ENCODE measurements at places on chromosomes 2 and 18.
A peak's percentile ranks its signal among the peaks of the same experiment; 100 is the strongest.

DNA sequence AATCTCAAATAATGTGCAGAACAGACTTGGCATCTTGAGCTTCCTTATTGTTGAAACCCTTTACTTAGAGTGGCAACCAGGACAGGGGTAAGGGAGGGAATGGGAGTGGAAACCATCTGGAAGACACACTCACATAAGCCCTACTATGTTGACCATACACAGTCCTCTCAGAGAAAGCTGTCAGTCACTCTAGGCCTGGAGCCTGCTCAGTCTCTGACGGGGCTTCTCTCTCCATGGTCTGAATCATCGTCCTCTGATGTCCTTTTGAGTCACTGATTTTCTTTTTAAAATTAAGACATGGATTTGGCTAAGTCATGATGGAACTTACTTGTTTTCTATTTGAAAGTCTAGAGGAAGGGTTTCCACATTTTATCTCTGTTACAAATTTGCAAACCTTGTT is 74.0 kb downstream of the MYO1B start:
- no peak for DNase-seq

DNA sequence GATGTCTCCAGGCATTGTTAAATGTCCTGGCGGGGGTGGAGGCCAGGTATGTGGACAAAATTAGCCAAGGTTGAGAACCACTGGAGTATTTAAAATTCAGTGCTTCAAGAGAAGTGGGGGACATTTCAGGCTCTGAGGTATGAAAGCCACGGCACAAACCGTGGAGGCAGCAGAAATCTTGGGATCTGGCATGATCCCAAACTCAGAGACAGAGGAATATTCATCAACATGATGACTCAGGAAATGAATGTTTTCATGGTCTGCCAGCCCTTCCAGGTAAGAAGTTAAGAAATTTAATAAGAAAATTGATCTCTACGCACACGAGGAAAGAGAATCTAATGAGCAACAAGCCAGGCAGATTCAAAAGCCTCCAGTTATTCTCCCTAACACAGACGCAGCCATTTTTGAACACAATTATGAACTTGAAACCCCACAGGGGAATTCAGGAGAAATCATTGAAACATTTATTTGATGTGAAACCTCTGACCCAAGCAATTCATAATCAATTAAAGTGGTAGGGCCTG is 11.3 kb upstream of the GRP start:
- DNase-seq = no peak

- DNase-seq = no peak
These were observed 3.1 kb upstream of the GPR17 start for GRCh38 chr2:127642706-127643438.

GRCh38 chr2:67186871-67187270 is 210.3 kb upstream of the ETAA1 start:
- DNase-seq = no peak

GRCh38 chr2:131801210-131801744 is 273.6 kb downstream of the CCDC74A start:
- DNase-seq = no peak

DNA sequence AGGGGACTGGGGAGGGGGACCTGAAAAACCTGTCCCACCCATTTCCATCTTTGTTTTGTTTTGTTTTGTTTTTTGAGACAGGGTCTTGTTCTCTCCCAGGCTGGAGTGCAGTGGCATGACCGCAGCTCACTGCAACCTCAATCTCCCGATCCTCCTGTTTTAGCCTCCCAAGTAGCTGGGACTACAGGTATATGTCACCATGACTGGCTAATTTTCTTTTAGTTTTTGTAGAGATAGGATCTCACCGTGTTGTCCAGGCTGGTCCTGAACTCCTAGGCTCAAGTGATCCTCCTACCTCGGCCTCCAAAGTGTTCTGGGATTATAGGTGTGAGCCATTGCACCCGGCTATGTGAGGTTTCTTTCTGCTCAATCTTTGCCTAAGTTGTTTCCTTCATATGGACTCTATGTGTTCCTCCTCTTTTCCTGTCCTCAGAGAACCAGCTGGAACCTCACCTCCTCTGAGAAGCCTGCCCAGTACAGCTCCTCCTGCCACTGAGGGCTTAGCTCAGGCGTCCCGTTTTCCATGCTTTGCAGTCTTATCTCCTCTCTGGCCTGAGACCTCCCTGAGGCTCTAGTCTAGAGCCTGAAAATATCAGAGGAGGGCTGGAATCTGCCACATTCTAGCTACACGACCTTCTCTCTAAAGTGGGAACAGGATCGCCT is 74.8 kb downstream of the HS1BP3 start:
- DNase-seq = no peak

GRCh38 chr2:133476931-133477615 is 91.2 kb downstream of the NCKAP5 start:
- DNase-seq = no peak

DNA sequence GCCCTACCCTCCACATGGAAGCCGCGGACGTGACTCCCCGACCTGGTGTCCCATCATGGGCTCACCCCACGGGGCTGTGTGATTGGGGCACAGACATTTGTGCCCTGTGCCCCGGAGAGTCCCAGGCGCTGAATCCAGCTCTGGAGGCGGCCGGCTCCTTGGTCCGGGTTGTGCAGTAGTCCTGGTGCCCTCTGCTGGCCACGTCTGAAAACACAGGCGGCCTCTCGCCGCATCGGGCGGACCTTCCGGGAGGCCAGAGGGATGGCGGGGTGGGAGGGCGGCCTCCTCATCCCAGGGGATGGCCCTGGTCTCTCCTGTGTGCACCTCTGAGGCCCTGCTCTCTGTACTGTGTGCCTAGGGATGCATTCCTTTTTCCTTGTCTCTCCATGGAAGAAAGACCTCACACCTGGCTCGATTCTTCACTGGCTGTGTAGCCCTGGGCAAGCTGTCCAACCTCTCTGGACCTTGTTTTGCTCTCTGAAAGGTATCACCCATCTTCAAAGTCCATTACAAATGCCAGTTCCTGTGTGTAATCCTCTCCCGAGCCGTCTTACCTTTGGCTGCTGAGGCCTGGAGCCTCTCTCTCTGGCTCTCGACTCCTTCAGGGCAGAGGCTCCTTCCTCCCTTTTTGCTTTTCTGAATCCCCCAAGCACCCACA is 27.6 kb downstream of the CELF4 start:
- peak; percentile 48 for DNase-seq

DNA sequence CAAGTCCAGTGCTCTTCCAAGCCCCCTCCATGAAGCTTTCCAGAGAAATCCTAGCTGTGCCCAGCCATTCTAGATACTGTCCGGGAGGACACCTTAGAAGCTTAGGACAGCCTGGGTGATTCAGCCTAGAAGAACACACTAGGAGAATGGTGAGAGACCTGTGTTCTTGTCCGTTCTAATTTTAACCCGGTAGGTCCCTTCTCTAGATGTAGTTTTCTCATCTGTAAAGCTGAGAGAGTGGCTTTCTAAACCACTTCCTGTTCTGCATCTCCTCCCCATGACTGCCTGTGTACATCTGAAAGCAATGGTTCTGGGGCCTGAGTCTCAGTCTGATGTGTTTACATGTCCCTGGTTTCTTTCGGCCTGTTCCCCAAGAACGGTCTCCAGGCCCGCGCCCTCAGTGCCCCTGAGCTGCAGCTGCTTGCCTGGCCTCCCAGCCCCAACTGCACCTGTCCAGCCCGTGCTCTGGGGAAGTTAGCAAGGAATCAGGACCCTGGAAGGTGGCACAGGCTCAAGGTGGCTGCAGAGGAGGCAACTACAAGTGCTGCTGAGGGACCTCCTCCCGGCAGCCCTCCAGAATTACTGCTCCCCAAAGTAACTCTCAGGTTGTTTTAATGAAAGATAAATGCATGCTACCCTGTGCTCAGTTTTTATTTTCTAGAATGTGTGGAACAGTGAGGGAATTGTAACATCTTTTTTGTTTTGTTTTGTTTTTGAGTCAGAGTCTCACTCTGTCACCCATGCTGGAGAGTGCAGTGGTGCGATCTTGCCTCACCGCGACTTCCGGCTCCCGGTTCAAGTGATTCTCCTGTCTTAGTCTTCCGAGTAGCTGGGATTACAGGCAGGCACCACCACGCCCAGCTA is 105.9 kb downstream of the LBH start:
- DNase-seq = no peak

- DNase-seq = no peak
These were observed 43.0 kb downstream of the PTPN2 start for GRCh38 chr18:12841070-12841469.

DNA sequence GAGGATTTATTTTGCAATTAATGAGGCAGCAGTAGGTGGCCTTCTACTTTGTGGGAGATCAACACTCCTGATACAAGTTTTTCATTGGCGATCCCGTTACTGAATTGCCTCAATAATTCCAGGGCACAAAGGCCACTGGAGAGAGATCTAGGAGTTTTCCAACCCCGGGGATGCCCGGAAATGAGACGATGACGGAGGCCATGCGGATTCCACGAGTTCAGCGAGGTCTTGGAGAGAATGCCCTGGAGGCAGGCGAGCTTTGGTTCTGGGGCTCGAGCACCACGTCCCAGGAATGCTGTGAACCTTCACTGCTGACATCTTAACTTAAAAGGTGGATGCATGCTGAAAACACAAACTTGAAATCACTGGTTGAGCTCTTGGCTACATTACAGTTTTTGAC is 74.2 kb downstream of the LDLRAD4 start:
- DNase-seq = no peak

DNA sequence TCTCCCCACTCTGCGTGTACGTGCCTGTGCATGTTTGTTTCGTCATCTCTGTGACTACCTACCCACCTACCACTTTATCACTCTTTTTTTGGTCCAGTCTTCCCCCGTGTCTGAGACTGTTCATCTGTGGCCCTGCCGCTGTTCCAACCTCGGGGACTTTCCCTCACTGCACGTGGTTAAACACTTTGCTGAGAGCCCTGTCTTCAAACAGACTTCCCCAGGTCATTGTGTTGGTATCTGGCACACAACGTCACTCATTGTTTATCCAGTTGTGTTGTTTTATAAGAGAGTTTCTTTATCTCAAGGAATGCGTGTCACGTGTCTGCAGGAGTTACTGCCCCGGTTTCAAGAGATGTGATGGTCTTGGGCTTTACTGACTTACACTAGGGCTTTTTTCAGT is 262.0 kb upstream of the RASGRP3 start:
- no peak for DNase-seq

- DNase-seq = no peak
These were observed 197.6 kb upstream of the SP5 start for GRCh38 chr2:170517538-170517937.

DNA sequence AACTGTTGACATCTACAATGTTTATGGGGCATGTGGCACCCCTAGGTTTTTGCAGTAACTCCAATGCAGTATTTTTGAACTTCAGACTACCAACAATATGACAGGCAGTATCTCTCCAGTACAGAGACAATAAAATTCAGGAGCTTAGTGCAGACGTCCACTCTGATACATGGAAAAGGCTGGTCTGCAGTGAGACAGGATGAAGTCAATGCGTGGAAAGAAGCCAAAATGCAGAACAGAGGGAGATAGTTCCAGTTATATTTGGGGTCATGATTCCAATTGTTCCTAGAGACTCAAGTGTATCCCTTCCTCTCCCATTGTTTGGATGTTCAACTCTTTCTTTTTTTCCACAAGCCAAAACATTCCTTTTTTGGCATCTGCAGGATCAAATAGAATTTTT is 18.7 kb upstream of the SMAD2 start:
- no peak for DNase-seq

DNA sequence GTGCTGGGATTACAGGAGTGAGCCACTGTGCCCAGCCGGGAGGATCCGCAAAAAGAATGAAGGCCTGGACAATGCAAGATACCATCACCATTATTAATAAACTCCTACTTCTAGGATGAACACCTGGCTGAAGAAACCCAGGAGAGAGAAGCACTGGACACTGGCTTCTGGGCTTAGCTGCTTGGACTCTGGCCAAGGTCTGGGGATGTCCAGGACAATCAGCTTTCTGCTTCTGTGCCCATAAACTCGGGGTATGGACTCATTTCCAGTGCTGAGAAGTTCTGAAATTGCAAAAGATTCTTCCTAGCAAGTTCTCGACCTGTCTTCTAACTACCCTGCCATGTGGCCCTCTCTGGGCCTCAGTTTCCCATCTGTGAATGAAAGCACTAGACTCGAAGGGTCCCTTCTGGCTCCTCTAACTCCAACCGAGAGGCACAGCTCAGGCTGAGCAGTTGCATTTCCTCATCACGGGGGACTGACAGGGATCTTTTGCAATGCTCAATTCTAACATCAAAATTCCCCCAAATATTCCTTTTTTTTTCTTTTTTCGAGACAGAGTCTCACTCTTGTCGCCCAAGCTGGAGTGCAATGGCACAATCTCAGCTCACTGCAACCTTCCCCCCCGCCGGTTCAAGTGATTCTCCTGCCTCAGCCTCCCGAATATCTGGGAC is 2.4 kb upstream of the SH2D6 start:
- no peak for DNase-seq

DNA sequence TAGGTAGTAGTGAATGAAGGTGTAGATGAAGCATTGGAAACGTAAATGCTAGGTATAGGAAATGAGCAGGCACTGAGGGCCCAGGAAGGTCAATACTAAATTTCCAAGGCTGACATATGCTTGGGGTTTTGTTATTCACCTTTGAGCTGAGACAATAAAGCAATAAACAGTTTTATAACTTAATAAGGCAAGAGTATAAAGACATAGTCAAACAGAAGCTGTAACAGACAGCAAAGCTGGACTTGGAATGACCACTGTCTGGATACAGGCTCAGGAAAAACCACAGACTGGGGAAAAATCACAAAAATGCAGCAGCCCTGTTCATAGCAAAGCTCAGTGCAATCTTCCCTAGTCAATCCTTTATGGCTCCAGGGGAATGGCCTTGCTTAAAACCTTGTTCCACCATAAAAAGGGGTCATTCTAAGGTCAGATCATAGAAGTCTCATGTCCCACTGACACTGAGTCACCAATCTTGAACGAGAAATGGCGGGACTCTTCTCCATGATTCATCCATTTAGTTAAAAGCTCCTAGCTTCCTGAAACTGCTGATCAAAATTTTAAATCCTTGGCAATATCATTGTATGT is 493.3 kb downstream of the CMPK2 start:
- no peak for DNase-seq

GRCh38 chr2:11127761-11128160 is 27.5 kb upstream of the SLC66A3 start:
- no peak for DNase-seq

DNA sequence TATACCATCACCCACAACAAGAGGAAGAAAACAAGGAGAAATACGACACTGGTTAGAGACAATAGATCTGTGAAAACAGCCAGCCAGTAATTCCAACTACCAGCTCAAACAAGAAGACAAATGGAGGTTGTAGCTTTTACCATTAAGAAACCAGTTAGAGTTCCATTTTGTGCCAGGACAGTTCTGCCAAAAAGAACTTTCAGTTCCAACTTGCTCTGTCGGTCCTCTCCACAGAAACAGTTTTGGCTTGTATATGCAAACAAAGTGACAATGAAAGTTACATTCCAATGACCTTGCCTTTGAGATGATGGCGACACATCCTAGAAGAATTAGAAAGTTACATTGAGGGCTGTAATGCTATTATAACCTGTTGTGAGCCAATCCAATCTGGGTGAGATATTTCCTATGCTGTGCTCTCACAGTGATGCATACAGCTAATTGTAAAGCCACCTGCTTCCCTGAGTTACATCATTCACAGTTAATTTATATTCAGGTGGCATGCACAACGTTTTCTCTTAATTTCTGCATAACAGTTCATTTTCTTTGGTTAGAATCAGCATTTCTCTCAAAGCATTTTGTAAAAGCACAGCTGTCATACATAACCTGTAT is 1378.4 kb upstream of the PIK3C3 start:
- DNase-seq = no peak

GRCh38 chr2:50556934-50557575 is 474.9 kb downstream of the NRXN1 start:
- no peak for DNase-seq

GRCh38 chr2:169139993-169140767 is 70.8 kb downstream of the DHRS9 start:
- DNase-seq = no peak

GRCh38 chr2:237219826-237220225 is 134.1 kb downstream of the COPS8 start:
- no peak for DNase-seq

- no peak for DNase-seq
These were observed 558 bp upstream of the CYP26B1 start for GRCh38 chr2:72148003-72148836.
